RWPE1 (cell line): ENCODE measurements at places on chromosomes 13 and 19.

GRCh38 chr13:66748712-66749111, 481.4 kb downstream of the PCDH9 start:
- no peak for DNase-seq

DNA sequence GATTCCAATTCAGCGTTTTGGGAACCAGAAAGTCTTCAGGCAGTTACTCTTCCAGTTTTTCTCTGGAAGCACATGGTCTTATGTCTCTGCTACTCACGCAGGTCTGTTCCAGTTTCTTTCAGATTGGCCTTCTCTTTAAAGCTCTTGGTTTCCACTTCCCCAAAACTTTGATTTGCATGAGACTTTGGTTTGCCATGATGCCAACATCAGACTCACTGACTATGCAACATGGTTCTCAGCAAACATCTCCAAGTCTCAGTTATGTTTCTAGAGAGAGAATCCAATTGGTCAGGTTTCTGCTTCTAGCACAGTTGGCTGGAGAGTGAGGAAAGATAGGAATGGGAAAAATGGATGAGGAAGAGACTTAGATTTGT, 3.1 kb downstream of the AKAP11 start:
- no peak for DNase-seq

DNA sequence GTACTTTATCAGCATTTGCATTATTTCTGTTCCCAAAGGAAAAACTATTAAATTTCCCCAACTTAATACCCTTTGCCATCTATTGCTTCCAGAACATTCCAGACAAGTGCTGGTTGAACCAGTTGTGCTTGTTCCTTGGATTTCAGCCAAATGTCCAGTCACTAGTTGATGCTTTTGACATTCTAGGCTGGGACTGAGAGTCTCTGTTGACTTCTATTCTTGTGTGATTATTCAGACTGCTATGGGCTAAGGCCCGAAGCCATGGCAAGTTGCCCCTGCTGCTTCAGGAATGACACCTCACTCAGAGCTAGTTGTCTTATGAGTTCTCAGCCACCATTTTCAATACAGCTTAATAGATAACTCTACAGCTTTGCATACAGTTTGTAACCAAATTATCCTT, 458.1 kb upstream of the ARGLU1 start:
- peak; percentile 2 for DNase-seq

DNA sequence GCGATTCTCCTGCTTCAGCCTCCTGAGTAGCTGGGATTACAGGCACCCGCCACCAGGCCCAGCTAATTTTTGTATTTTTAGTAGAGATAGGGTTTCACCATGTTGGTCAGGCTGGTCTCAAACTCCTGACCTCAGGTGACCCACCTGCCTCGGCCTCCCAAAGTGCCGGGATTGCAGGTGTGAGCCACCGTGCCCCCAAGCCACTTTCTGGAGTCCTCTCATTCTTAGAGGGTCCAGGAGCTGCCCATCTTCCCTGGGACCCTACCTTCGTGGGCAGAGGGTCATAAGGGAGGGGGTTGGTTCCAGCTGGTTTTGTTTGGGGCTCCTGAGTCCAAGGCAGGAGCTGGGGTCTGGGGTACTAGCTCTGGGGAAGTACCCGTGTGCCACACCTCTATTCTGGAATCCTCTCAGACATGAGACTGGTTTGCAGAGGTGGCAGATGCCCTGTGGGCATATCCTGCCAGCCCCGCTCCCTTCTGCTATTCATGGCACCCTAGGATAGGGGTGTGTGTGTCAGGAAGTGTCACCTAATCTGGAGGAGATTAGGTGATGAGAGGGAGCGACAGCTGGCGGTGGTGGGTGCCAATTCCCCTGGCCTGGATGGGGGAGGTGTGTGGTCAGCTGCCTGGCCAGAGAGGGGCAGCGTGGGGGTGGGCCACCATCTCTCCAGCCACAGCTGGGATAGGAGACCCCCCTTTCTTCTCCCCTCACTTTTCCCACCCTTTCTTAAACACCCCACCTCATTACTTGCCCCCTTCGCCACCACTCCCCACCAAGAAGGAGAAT, 2.1 kb downstream of the PRMT1 start:
- DNase-seq: no peak

- DNase-seq: peak; percentile 98
These were observed at the start of gene MAST3 for GRCh38 chr19:18097217-18097992. TSS of gene MAST3 (plus strand) at chr19:18097778. CDS start at chr19:18097793, 15 bp downstream.

GRCh38 chr19:7356899-7357627, 8.3 kb downstream of the ARHGEF18 start:
- DNase-seq: no peak

DNA sequence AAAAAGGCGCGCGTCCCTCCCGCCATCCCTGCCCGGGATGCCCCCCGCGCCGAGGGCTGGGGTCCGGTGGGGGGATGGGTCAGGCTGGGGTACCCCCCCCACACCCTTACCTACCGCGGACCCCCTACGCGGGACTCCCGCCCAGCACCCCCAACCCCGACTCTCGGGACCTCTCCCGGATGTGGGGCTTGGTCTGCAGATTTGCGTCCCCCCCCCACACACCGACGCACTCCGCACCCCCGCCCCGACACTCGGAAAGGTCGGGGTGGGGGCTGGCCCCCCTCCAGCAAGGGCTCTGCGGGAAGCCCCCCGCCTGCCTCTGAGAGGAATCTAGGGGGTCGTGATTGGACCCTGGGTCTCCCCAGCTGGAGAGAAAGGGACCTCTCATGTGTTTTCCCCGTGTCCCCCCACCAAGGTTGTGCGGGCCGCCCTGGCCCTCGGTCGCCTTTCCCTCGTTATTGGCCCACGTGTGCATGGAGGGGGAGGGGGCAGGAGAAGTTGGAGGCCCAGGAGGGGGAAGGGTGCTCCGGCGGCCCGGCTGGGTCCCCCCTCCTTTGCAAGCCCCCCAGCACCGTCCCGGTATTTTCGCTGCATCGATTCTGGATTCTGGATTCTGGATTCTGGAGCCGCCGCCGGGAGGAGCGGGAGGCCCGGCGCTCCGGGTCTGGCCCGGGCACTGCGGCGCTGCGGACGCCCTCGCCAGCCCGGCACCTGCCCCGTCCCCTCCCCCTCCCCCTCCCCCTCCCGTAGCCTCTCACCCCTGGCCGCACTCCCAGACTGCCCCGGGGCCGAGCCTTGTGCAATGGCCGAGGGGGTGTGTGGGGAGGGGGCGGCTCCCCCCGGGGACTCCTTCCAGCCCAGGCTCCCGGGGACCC, 607 bp downstream of the NFIC start:
- DNase-seq: no peak
